ENCODE measurements at places on chromosomes 4 and X. TPM values are rescaled to one million over a fixed set of nuclear protein-coding genes. Genes with fewer than 3 reads are reported as not detected.

Gene HS6ST2
- not detected for total RNA-seq

GRCh38 chr4:84691170-84691691 is 108.3 kb downstream of the CDS1 start:
- H3K4me1 ChIP-seq, result peaks cover 2% of the 10 kb centered on the region
- H3K36me3 ChIP-seq, result peaks cover 84% of the 10 kb centered on the region
- no peak for DNase-seq
- H3K27ac ChIP-seq, result no peak overlapping the region
- H3K27me3 ChIP-seq, result no peaks in the 10 kb centered on the region

DNA sequence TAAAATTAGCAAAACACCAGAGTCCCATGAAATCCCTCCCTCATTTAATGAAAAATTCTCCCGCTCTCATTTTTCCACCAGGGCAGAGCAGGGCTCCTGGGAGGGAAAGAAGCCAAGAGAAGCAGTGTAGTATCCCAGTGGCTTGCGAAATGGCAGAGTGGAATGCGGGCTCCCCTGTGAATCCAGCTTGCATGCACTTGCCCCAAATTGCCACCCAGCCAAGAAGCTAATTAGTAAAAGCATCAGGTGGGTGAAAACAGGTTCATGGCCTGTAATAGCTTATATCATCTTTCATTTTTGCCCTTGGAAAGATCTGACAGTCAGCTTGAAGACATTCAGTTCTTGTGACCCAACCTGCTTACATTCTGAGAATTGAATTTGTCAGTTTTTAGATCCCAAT is 10.1 kb downstream of the AMOT start:
- no peak overlapping the region for H3K4me3 ChIP-seq
- H3K36me3 ChIP-seq, result no peaks in the 10 kb centered on the region
- no peak overlapping the region for H3K27ac ChIP-seq
- no peaks in the 10 kb centered on the region for H3K27me3 ChIP-seq
- no peaks in the 10 kb centered on the region for H3K4me1 ChIP-seq

Gene SYTL5
- total RNA-seq, result not detected

Gene C1QTNF7
- total RNA-seq, result 23.2 TPM

DNA sequence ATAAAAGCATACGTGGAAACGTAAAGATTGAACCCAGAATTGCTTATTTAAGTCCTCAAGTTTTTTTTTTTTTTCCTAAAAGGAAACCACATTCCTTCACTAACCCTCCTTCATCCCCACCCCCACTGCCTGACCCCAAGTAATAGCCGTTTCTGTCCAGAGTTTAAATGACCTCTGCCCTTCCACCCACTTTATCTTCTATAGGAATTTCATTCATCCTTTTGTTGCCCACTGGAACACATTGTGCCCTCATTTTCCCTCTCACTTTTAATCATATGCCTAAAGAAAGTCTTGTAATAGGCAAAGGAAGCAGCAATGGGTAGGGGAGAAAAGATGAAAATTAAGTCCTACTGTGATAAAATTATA is 62.7 kb downstream of the SH3RF1 start:
- no peak overlapping the region for H3K4me3 ChIP-seq
- no peaks in the 10 kb centered on the region for H3K27me3 ChIP-seq
- H3K27ac ChIP-seq, result no peak overlapping the region
- no peaks in the 10 kb centered on the region for H3K36me3 ChIP-seq
- no peak for DNase-seq

Gene ZCCHC12
- total RNA-seq, result not detected

- no peaks in the 10 kb centered on the region for H3K27me3 ChIP-seq
- DNase-seq, result no peak
- H3K36me3 ChIP-seq, result no peaks in the 10 kb centered on the region
- H3K4me1 ChIP-seq, result no peaks in the 10 kb centered on the region
- no peak overlapping the region for H3K27ac ChIP-seq
These were observed 36.7 kb upstream of the H2AZ1 start for GRCh38 chr4:99986792-99987191.
